H54 (cell line): ENCODE measurements at places on chromosomes 5 and 9.

DNA sequence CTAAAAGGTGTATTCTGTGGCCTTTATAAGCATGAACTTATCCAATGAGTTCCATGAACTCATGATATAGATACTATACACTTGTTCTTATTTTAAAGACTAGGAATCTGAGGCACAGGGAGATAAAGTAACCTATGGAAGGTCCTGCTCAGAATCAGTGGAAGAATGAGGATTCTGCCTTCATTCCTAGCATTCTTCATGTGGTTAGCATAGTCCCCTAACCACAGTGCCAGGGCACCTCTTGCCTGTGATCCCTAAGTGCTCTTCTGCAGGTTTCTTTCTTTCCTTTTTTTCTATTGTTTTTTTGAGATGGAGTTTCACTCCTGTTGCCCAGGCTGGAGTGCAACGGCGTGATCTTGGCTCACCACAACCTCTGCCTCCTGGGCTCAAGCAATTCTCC is 174.1 kb downstream of the C9orf152 start:
- DNase-seq, result peak; percentile 45

DNA sequence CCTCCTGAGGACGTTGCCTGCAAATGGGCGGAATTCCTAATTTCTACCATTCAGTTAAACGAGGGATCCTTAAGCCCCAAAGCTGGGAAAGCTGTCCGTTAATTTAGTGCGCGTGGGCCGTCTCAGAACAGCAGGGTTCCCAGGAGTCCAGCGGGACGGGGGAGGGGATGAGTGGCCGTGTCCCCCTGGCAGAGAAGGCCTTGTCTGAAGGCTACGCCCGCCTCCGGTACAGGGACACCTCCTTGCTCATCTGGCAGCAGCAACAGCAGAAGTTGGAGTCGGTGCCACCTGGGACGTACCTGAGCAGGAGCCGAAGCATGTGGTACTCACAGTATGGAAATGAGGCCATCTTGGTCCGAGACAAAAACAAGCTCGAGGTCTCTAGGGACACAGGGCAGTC is 1.3 kb downstream of the BRD3OS start:
- DNase-seq, result no peak

DNA sequence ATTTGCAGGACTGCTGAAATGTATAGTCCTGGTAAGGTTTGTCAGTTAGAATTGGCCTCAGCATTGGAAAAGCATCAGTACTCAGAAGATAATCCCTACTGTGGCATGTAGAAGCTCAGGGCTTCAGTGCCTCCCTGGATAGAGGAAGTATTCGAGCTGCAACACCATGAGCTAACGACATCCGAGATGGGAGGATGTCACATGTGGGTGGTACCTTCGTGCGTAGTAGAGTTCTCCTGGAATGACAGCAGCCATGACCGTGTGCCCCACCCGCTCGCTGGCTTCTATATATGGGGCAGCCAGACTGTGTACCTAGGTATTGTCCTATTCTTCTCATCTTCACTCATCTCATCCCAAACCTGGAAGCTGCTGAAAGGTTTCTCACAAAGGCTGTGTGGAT is 345.8 kb upstream of the KLF9 start:
- no peak for DNase-seq

DNA sequence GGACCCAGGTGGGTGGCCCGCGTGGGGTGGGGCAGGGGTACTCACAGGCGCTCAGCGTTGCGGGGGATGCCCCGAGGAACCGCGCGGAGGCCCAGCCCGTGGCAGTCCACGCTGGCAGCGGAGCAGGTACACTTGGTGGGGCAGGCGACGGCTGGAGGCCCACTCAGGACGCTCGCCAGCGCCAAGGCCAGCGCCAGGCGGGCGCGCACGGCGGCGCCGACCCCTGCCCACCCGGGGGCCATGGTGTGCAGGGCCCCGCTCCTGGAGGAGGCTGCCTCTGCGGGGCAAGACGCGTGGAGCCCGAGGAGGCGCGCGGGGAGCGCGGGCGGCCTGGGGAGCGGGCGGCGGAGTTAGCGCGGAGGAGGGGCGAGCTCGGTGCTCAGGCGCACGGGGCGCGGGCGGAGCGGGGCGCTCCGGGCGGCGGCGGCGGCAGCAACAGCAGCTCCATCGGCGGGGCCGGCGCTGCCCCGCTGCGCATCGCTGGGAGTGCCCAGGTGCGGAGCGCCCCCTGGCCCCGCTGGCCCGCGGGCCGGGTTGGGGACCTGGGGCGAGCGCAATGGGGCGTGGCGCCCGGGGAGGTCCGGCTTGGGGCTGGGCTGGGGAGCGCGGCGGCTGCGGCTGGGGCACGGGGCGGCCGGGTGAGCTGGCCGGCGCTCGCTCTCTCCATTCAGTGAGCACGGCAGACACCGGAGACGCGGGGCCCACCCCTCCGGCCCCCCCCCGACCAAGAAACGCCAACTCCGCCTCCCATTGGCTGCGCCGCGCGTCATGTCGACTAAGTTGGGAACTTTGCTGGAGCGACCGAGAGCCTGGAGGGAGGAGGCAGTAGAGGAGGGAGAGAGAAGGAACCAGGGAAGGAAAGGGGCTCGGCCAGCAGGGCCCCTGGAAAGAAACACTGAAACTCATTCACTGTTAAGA is at the start of gene SLIT3:
Gene SLIT3, minus strand, starts transcription at position 672 of the 918 bp plus-strand sequence. Its CDS starts 430 bp downstream, at position 242.
- DNase-seq, result peak; percentile 92

DNA sequence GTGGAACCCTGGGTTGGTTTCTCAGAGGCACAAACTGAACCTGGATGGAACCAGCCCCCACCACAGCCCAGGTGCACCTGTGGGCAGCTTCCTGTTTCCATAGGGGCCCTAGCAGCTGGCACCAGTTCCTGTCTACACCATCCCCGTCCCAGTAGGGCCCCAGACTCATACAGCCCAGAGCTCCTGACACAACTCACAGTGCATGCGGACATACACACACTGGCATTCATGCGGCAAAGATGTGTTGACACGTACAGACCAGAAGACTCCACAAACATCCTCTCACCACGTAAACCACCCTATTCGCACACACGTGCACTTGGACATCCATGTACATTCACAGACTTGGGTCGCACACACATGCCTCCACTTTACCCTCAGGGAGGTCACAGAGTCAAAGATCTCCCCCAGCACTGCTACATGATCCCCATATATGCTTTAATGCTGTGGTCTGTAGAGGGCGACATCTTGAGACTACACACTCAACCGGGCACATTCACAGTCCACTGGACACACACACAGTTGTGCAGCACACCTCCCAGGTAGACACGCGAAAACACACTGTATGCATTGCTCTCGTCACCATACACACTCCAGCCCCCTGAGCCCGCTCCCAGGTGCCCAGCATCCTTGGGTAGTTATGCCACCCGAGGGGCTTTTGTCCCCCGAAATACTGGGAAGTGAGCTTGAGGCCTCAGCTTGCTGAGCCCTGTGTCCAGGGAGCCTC is 22.4 kb downstream of the CXXC5 start:
- no peak for DNase-seq
